SJCRH30 (cell line): ENCODE measurements at places on chromosomes 3 and 15. TPM values are rescaled to one million over a fixed set of nuclear protein-coding genes. Genes with fewer than 3 reads are reported as not detected.

DNA sequence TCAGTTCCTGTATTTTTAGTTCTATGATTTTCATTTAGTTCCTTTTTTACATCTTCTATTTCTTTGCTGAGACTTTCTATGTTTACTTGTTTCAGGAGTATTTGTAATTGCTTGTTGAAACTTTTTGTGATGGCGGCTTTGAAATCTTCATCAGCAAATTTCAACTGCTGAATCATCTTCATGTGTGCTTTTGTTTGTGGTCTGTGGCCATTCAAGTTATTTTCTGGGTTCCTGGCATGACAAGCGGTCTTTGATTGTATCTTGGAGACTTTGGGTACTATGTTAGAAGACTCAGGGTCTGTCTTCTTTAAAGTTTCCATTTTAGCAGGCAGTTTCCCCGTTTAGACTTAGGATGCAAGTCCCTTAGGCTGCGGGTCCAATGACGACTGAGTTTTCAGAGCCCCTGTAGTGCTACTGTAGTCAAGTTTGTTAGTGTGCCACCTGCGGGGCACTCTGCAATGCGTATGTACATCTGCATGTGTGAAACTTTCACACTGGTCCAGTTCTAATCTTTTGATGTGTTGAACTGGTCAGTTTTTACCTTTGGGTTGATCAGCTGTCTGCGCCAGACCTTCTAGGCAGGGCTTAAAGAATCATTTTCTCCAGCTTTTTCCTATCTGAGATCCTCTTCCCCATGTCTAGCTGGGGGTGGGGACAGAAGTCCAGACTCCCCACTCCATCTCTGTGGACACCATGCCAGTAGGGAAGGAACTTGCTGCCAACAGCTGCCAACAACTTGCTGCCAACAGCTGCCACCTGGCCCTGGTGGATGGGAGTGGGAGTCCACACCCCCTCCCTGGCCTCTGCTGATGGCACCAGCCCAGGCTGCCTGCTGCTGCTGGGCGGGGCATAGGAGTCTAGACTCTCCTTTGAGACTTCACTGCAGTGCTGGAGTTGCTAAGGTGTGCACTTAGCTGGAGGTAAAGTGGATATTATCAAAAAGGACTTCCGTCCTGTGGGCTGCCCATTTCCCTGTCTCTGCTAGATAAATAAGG is 190.9 kb downstream of the TJP1 start:
- H3K27me3 ChIP-seq = no peaks in the 10 kb centered on the region
- H3K4me3 ChIP-seq = no peak overlapping the region

DNA sequence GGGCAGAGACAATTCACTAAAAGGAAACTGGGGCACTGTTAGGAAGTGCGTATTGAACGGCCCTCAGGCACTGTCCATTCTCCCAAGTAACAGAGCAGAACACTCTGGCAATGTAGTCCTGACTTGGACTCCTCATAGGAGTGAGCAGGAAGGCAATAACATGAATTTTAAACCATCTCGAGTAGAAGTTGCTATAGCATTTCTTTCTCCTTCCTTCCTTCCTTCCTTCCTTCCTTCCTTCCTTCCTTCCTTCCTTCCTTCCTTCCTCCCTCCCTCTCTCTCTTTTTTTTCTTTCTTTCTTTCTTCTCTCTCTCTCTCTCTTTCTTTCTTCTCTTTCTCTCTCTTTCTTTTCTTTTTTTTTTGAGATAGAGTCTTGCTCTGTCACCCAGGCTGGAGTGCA is 46.4 kb upstream of the TRA2B start:
- DNase-seq = no peak
- H3K27me3 ChIP-seq = no peaks in the 10 kb centered on the region
- peaks cover 10% of the 10 kb centered on the region for H3K4me1 ChIP-seq
- no peaks in the 10 kb centered on the region for H3K36me3 ChIP-seq
- H3K27ac ChIP-seq = no peak overlapping the region

Gene ADAMTS17
- total RNA-seq = 4.0 and 4.1 TPM in 2 replicates

- no peaks in the 10 kb centered on the region for H3K36me3 ChIP-seq
- DNase-seq = no peak
- H3K4me1 ChIP-seq = peaks cover 15% of the 10 kb centered on the region
- no peaks in the 10 kb centered on the region for H3K27me3 ChIP-seq
Observed at GRCh38 chr3:77720460-77720971, 680.6 kb downstream of the ROBO2 start.

DNA sequence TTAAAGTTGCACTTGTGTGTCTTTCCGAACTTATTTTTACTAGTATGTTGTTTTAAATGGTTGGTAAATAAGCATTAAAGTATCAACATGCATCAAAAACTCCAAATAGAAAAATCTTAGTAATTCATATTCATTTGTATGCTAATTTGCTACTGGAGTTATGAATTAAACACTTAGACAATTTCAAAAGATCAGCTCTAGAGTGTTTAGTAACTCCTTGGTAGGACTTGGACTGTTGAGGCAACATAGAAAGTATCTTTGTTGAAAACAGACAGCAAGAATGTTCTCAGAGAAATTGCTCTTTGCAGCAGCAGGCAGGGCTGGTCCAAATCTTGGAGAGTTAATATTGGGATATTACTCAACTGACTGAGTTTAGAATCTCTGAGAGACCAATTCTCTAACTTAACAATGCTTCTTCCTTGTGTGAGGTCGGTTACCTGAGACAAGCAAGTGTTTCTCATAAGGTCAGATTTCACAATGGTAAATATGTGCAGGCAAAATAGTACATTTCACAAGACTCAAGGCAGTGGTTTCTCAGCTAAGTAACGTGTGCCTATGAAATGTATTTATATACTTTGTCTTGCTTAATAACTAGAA is 147.8 kb upstream of the IL12A start:
- no peak overlapping the region for H3K27ac ChIP-seq
- H3K4me3 ChIP-seq = no peak overlapping the region
- peaks cover 28% of the 10 kb centered on the region for H3K4me1 ChIP-seq
- no peaks in the 10 kb centered on the region for H3K27me3 ChIP-seq
- no peaks in the 10 kb centered on the region for H3K36me3 ChIP-seq

Gene TRH
- total RNA-seq = not detected in 2 replicates

Gene PLA2G4E
- not detected in 2 replicates for total RNA-seq

GRCh38 chr3:54877730-54878129 is 50.1 kb downstream of the LRTM1 start:
- H3K4me1 ChIP-seq = 0 out of 2 replicates have a peak, but pooled peaks cover 3% of the 10 kb centered on the region
- H3K27me3 ChIP-seq = no peaks in the 10 kb centered on the region
- H3K4me3 ChIP-seq = no peak overlapping the region

Gene CCR1
- not detected in 2 replicates for total RNA-seq

Gene NR2E3
- 4.5 and 8.8 TPM in 2 replicates for total RNA-seq

GRCh38 chr3:157204431-157204830 is 44.5 kb upstream of the CCNL1 start:
- no peaks in the 10 kb centered on the region; the same call in 1 of the 2 replicates for H3K27me3 ChIP-seq
- H3K4me1 ChIP-seq = no peaks in the 10 kb centered on the region
- no peak overlapping the region for H3K4me3 ChIP-seq
- no peaks in the 10 kb centered on the region for H3K36me3 ChIP-seq
- no peak for DNase-seq

Gene PLAAT1
- 25.2 and 27.1 TPM in 2 replicates for total RNA-seq

DNA sequence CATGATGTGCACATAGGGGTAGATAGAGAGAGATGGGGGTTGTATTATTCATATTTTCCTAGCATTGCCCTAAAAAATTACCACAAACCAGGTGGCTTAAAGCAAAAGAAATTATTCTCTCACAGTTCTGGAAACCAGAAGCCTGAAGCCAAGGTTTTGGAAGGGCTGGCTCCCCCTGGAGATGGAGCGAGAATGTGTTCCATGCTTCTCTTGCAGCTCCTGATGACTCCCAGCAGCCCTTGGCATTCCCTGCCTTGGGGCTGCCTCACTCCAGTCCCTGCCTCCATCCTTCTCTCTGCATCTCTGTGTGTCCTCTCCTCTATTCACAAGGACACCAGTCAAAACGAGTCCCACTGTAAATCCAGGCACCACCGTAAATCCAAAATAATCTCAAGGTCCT is 91.5 kb upstream of the FAM174B start:
- no peaks in the 10 kb centered on the region; the same call in 1 of the 2 replicates for H3K4me1 ChIP-seq
- DNase-seq = no peak
- no peak overlapping the region for H3K4me3 ChIP-seq
- H3K27ac ChIP-seq = no peak overlapping the region
- H3K36me3 ChIP-seq = no peaks in the 10 kb centered on the region

GRCh38 chr3:18630295-18630694 is 205.2 kb upstream of the SATB1 start:
- no peak overlapping the region for H3K4me3 ChIP-seq
- no peaks in the 10 kb centered on the region for H3K36me3 ChIP-seq

DNA sequence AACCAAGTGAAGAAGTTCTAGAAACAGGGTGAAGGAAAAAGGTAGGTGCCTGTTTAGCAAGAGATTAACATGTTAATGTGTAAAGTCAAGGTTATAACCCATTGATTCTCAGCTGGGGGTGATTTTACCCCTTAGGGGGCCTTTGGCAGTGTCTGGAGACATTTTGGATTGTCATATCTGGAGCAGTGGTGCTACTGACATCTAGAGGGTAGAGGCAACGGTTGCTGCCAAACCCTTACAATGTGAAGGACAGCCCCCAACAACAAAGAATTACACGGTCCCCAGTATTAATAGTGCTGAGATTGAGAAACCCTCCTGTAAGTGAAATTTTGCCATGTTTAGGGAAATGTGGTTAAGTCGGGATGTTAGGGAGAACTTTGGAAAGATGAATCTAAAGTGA is 74.7 kb downstream of the CRYBG3 start:
- DNase-seq = no peak
- H3K4me1 ChIP-seq = no peaks in the 10 kb centered on the region
- no peaks in the 10 kb centered on the region for H3K27me3 ChIP-seq
- H3K4me3 ChIP-seq = no peak overlapping the region
- peaks cover 6% of the 10 kb centered on the region; the same call in 1 of the 2 replicates for H3K36me3 ChIP-seq

DNA sequence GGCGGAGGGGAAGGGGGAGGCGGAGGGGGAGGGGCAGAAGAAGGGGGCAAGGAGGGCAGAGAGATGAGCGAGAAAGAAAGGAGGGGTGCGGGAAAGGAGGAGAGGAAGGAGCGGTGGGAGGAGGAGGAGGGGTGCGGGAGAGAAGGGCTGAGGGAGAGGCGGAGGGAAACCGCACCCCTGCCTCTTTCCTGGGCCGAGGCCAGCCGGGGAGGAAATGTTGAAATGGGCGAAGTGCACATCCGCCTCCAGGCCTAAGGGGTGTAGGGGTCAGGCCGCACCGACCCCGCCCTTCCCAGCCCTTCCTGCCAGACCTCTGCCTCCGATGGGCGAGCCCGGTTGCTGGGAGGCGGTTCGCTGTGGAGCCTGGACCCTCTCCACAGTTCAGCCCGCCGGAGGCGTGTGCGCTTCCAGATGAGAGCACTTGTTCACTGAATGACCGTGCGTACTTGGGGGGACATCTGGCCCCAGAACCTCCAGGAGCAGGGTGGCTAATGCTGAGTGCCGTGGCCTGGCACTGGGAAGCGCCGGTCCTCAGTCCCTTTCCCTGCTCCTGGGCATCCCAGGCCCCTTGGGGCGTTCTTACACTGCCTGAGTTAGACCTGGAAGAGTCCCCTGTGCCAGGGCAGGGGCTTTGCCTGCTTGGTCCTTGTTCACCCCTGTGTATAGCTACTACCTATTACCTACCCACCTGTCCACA is 110.3 kb upstream of the KLF13 start:
- DNase-seq = peak; percentile 46
- peaks cover 4% of the 10 kb centered on the region; the same call in 1 of the 2 replicates for H3K27me3 ChIP-seq
- peak overlapping the region; percentile 57 for H3K4me3 ChIP-seq
- peaks cover 13% of the 10 kb centered on the region for H3K4me1 ChIP-seq
- H3K36me3 ChIP-seq = no peaks in the 10 kb centered on the region

Gene ACTC1
- total RNA-seq = 323 and 325 TPM in 2 replicates

Gene VPS8
- 44.3 and 47.2 TPM in 2 replicates for total RNA-seq

DNA sequence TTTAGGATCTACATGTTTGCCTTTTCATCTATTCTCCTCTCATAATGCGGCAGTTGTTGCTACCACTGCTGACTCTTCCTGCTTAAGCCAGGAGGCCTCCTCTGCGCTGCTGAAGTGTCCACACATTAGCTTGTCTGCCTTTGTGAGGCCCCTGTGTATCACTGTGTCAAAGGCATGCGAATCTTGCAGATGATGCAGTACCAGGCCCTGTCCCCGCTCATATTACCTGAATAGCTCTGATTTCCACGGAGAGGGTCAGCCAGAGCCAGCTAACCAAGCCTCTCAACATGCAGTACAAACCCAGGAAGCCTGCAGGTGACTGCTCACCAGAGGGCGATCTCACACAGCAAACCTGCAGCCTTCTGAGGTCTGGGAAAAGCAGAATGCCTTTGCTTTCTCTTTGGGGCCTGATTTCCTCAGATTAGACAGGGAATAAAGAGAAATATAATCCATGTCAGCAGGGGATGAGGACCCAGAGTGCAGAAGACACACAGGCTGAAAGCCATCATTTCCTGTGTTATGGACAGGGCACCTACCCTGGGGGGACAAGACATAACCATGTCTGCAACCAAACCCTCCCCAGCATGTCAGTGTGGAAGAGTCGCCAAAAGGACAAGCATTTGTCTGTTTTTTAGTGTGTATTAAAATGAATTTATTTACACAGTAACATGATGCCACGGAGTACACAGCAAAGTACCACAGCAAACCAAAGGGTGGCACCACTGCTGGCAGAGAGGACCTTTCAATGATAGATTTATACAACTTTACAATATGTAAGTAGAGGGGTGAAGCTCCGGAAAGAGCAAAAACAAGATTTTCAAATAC is 36.8 kb upstream of the TSPAN3 start:
- peaks cover 42% of the 10 kb centered on the region for H3K4me1 ChIP-seq
- no peak overlapping the region for H3K4me3 ChIP-seq
- DNase-seq = peak; percentile 83
- H3K27me3 ChIP-seq = no peaks in the 10 kb centered on the region
- peak overlapping the region; percentile 9; the same call in 1 of the 2 replicates for H3K27ac ChIP-seq

DNA sequence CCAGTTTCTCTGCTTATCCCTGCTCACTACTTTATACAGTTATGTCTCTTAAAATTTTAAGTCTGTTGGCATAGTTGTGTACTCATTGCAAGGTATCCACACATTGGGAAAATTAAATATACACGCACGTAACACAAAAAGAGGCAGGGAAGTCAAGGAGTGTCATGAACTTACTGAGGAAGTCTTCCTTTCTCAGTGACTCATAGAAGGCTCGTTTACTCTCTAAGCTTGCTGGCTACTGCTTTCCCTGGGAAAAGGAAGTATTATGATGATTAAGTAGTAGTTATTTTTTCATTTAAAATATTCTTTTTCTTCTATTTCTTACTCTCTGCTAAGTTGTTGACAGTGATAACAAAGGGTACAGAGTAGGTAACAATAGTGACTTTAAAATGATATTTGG is 287.3 kb downstream of the UBE2E2 start:
- H3K27me3 ChIP-seq = no peaks in the 10 kb centered on the region
- no peak for DNase-seq
- H3K27ac ChIP-seq = no peak overlapping the region
- no peaks in the 10 kb centered on the region for H3K36me3 ChIP-seq
- H3K4me1 ChIP-seq = no peaks in the 10 kb centered on the region
- H3K4me3 ChIP-seq = no peak overlapping the region

- H3K36me3 ChIP-seq = no peaks in the 10 kb centered on the region
- no peak overlapping the region for H3K4me3 ChIP-seq
- H3K27ac ChIP-seq = no peak overlapping the region
- H3K4me1 ChIP-seq = no peaks in the 10 kb centered on the region
- no peak for DNase-seq
Observed at GRCh38 chr3:157551961-157552360, 48.7 kb upstream of the VEPH1 start.
